ENCODE measurements at places on chromosomes 3 and 15.
A peak's percentile ranks its signal among the peaks of the same experiment; 100 is the strongest.

DNA sequence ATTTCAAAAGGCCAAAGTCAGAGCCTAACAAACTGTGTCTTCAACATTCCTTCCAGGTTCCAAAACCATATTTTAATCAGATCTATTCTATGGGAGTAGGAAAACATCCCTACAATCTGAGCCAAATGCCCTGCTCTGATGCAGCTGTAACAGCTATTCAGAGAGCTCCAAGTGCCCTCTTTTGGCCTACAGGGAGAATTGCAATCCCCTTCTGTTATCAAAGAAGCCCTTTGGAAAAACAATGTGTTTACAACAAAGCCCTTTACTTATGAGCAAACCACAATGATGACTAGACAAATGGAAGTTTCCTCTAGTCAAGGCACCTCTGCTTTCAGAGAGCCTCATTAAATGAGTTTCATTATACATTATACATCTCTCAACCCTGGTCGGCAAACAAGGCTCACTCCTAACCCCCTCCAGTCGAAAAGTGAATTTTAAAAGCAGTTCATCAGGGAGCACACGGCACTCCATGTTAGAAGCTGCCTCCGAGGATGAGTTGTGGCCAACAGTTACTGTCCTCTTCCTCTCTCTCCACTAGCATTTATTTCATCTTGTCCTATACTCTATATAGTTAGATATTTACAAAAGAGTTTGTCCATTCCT lies 42.6 kb upstream of the TMCO5A start:
- peak; percentile 77 for DNase-seq

- DNase-seq = peak; percentile 12
These were observed 61.1 kb downstream of the KCNMB2 start for GRCh38 chr3:178597371-178597770.

- DNase-seq = no peak
These were observed 6.3 kb downstream of the TSEN2 start for GRCh38 chr3:12490547-12490946.

DNA sequence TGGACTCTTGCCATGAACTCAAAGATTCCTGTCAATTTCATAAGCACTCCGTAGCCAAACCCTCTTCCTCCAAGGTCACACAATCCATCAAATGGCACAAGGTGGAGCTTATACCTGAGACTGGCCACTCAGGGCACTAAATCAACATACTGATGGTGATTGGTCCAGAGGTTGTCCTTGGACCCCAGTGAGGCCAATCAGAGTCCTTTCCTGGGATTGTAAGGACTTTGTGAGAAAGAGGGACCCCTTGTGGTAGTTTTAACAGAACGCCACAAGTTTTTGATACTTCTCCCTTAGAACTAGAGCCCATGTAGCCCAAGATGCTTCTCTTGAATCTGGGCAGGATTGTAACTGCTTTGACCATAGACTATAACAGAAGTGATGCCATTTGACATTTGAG lies 44.4 kb upstream of the LARS2 start:
- DNase-seq = no peak

- DNase-seq = no peak
These were observed 132.7 kb downstream of the KLF13 start for GRCh38 chr15:31459400-31459748.

All from midbrain (tissue), 1 donor.